Sigmoid colon (tissue), 7 donors: ENCODE measurements at places on chromosomes 7 and 10.

DNA sequence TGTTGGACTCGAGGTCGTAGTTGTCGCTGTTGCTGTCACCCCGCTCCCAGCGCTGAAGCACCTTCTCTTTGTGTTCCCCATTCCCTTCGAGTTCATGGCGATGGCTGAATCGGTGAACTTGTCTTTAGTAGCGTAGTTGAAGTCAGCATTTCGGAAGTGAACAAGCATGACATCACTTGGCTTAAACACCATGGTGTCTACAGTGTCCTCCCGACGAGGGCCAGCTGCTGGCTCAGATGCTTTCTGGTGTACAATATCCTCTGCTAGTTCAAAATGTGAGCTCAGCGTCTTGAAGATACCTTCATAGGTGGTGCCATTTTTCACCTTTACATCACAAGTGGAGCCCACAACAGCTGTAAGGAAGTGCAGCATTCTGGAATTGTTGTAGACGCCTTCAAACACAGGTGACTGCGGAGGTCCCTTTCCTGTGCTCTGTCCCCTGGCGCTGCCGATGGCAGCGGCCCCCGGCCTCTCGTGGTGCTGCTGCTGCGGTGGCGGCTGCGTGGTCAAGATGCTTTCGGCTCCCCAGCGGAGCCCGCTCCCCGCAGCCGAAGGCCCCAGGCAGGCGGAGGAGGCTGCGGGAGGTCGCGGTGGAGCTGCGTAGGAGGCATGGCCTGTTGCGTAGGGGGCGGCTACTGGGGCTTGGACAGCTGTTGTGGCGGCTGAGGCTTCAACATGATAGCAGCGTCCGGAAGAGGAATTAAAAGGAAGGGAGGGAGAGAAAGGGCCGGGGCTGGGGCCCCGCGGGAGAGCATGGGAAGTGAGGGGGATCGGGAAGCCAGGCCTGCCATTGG, 59.3 kb downstream of the ANKMY2 start:
- no peak for DNase-seq

DNA sequence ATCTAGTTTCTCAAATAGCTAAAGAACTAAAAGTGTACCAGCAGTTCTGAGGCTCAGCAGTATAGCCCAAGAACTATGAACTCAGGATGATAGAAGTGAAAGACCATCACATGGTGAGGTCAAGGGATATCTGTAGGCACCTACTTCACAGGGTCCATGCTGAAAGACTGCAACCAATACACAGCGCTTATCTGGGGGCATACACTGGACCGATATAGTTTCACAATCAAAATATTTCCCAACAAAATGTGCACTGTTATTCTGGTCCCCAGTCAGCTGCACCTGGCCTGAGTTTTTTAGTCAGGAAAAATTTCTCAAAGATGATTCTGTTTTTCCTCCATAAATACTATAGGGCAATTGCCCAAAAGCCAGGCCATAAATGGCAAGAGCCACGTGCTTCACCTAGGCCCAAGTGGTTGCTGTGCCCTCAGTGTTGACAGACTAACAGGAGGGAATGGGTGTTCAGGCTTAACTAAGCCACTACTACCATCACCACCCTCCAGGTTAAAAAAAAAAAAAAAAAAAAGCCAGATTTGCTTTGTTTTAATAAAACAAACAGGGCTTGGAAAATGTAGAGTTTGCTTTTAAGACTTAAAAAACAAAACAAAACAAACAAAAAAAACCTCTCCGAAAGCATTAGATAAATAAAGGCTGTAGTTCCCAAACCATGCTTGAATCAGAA, 58.5 kb downstream of the OGDH start:
- DNase-seq = no peak

GRCh38 chr10:90857635-90858460, at the start of gene HTR7:
Gene HTR7 (minus strand): TSS chr10:90858039. CDS start chr10:90857671, 368 bp downstream.
- peak; percentile 70 for DNase-seq

DNA sequence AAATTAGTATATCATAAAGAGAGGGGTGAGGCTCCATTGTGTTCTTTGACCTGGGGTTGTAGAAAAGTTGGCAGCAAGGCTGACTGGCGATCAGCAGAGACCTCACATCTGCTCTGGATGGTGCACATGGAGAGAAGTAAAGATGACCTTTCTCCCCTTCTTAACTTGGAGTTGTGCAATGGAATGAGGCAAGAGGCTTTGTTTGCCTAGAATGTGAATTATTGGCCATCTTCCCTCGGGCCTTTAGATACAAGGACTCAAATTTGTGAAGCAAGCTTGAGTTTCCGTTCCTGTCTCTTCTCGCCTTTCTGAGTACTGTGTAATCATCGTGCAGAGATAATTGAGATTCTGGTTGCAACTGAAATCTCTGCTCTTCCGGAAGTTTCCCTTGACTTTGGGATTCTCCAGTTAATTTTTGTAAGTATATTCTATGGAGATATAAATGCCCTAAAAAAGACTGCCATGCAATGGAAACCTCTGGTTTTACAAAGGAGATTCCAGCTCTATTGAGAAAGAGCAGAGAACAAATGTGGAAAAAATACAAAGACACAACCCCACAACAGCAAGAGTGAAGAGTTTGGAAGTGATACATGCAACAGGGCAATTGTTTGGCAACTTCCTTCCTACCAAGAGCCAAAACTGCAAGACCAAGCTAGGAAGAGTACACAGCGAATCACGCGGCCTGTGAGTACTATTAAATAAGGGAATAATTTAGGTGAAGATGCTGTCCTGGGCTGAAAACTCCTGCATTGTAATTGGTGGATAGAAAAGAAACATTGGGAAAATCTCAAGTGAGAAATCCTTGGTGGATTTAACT, 542.3 kb upstream of the NRP1 start:
- no peak for DNase-seq

DNA sequence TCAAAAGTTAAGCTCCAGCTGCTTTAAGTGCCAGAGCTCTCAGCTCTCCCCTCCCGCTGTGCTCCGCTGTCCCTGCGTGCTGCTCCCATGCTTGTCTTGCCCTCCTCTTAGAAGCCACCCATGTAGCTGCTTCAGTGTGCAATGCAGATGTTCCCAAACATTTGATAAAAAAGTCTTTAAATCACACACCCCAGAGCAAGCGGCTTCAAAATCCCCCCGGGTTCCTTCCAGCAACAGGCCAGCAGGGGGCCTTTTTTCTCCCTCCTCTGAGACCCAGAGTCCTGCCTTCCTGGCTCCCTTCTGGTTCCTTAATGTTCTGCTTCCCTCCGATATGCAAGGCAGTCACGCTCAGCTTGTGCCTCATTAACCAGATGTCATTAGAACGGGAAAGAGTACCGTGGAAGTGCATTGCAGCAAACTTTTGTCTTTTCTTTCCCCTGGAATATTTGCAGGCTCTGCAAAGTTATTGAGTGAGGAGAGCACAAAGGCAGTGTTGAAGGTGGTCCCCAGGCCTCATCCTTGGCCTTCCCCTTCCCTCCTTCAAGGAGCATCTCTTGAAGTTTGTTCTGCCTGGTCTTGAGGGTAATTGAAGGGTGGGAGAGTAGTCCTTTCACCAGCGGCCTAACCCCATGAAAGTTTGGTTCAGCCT, 25.5 kb downstream of the LDB3 start:
- no peak for DNase-seq

GRCh38 chr7:25752154-25752553, 399.8 kb upstream of the NFE2L3 start:
- DNase-seq = no peak

- peak; percentile 64 for DNase-seq
Observed at GRCh38 chr10:129968853-129969183, 4.7 kb upstream of the EBF3 start.

GRCh38 chr10:74081941-74082718, 68.5 kb downstream of the AP3M1 start:
- DNase-seq = no peak

GRCh38 chr7:24560772-24561171, 12.5 kb upstream of the PALS2 start:
- no peak for DNase-seq

DNA sequence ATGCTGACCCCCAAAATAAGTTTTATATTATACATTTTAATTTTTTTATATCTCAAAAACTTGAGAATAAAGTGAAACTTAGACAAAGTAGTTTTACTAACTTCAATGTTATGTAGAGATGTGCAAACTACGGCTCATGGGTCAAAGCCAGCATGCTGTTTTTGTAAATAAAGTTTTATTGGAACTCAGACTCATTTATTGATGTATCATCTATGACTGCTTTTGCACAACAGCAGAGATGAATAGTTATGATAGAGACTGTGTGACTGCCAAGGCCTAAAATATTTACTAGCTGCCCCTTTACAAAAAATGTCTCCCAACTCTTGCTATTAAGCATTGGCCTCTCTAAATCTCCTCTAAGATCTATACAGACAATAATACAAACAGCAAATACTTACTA, 12.4 kb downstream of the MTPN start:
- no peak for DNase-seq

GRCh38 chr7:50614721-50615518, 49.7 kb upstream of the DDC start:
- DNase-seq = no peak

GRCh38 chr10:119429771-119430170, 112.7 kb downstream of the RGS10 start:
- DNase-seq = no peak

DNA sequence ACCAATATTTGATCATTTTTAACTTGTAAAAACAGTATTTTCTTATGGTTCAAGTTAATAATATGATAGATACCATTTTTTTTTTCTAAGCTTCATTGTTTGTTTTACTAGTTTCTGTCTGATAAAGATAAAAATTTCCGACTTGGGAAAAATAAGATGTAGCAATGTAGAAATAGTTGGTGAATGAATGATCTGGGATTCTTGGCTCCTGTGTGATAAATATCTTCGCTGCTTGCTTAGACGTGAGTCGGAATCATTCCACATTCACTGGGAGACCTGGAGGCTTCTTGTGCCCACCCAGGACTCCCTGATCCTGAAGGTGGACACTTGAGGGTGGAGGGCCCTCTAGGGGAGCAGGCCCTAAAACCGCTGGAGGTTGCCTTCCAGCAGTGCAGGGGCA, 47.9 kb downstream of the EXOC4 start:
- DNase-seq = no peak

GRCh38 chr7:16649196-16649595, 3.2 kb downstream of the BZW2 start:
- DNase-seq = no peak

GRCh38 chr10:119357412-119358151, 150.2 kb downstream of the GRK5 start:
- DNase-seq = peak; percentile 61

GRCh38 chr10:92180399-92180798, 110.5 kb downstream of the CPEB3 start:
- no peak for DNase-seq

DNA sequence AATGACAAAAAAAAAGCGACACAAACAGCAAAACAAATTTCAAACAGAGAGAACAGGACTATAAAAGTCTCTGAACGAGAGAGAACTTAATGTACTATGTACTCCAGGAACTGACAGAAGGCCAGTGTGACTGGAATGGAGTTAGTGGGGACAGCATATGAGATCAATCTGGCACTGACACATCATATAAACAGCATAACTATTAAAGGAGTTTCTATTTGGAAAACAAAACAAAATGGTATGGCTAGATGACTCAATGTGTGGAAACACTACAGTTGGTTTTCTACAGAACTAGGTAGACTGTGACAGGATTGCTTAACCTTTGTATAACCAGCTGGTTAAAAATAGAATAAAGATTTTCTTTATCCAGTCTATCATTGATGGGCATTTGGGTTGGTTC, 232.9 kb upstream of the KAT6B start:
- DNase-seq = peak; percentile 72

GRCh38 chr7:87027900-87028299, 31.6 kb downstream of the ELAPOR2 start:
- DNase-seq = no peak

DNA sequence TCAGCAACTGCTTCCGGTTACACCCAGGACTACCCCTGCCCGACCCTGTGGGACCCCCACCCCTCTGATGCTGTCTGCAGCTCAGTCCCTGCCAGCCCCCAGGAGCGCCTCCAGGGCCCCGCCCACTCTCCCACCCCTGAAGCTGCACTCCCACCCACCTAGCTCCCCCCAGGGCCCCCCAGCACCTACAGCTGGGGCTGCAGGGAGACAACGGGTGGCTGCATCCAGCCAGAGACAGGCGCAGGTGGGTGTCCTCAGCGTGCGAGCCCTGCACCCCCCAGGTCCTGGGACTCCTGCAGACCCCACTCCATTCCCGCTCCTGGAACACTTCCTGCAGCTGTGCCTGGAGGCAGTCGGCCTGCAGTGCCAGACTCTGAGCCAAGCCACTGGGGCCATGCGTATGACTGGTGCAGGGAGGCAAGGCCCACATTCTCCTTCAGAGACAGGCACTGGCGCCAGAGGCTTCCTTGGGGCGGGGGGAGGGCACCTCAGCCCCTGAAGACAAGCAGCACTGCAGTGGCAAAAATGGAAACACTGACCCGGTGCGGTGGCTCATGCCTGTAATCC, 6.1 kb downstream of the CYP2W1 start:
- no peak for DNase-seq

GRCh38 chr7:83429493-83429892, 219.4 kb downstream of the SEMA3E start:
- DNase-seq = no peak

DNA sequence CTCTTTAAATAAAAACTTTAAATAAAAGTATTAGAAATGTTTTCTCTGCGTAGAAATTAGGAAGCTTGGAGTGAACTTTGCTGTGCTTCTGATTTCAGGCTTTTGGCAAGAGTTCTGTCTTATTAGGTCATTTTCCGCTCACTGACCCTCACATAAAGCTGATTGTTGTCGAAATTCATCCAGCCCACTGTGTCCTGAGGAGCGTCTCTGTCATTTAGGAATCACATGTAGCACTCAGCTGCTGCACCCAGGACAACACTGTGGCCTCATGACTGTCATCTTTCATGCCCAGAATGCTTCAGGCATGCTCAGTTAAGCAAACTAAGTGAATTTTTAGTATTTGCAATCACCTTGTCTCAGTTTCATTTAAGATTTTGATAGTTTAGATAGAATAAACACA, 57.8 kb upstream of the MSRB2 start:
- DNase-seq = no peak

GRCh38 chr7:127845522-127846214, 185.6 kb downstream of the LRRC4 start:
- no peak for DNase-seq

GRCh38 chr7:33130184-33130583, 820 bp downstream of the BBS9 start:
- DNase-seq = no peak

- DNase-seq = no peak
Observed at GRCh38 chr7:131011432-131011742, 277.4 kb upstream of the KLF14 start.

GRCh38 chr10:6700066-6700465, 120.0 kb upstream of the PRKCQ start:
- DNase-seq = no peak

- no peak for DNase-seq
Observed at GRCh38 chr7:133481676-133482075, 228.8 kb downstream of the EXOC4 start.

DNA sequence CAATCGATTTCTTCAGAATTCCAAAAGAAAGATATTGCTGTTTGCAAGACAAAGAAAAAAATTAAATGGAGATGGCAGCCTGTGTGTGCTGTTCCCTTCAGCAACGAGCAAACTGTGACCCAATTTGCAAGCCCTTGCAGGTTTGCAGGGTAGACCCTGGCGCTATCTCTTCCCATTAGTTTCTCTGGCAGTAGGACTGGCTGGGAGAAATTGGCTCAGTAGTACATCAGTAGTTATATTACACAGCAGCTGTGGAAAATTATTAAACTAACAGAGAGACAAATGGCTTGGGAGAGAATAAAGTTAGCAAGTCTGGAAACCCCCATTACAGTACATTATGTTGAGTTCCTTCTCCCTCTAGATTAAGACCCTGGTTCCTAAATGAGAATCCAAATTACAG, 116.4 kb upstream of the ITGB1 start:
- DNase-seq = no peak

GRCh38 chr10:130959752-130960195, 351.7 kb downstream of the TCERG1L start:
- DNase-seq = no peak
